ENCODE measurements at places on chromosomes 1 and 21.

GRCh38 chr1:231584117-231584516, 42.5 kb upstream of the DISC1 start:
- DNase-seq: no peak

DNA sequence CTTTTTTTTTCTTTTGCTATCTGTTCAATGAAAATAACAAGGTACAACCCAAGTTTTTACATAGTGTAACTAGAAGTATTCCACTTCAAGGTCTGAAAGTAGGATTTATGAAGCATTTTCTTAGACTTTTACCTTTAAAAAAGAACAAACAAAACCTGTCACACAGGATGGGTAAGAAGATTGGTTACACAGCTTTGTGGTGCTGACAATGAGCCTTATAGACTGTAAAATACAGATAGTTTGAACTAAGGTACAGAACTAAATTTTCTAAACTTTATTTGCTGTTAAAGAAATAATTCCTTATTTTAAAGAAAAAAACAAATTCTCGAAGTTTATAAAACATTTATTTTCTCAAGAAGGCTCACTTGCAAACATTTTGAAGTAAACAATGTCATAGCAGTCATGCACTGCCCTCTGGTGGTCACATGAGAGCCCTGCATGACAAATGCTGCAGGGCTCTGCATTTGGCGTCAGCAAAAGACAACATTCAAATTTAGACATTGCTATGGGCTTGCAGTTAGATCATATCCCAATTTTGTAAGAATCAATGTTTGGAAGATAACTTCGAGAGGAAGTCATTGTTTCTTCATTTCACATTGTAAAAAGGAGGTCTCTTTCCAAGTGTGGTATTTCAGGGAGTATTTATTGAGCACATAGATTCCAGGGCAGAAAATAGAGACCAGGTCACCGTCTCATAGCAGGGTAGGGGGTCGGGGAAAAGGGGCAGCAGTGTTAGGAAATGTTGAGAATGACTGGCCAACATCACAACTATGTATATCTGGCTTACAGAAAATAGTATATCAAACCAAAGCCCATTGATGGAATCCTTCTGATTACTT, 115.3 kb upstream of the FMN2 start:
- DNase-seq: no peak

- DNase-seq: no peak
Observed at GRCh38 chr1:56502700-56503245, 76.6 kb downstream of the PLPP3 start.

GRCh38 chr1:85379203-85380136, 85.5 kb downstream of the DDAH1 start:
- DNase-seq: no peak

GRCh38 chr21:41921021-41921420, 32.8 kb downstream of the C2CD2 start:
- DNase-seq: no peak

- DNase-seq: no peak
Observed at GRCh38 chr21:27953340-27954045, 986.6 kb upstream of the ADAMTS5 start.

DNA sequence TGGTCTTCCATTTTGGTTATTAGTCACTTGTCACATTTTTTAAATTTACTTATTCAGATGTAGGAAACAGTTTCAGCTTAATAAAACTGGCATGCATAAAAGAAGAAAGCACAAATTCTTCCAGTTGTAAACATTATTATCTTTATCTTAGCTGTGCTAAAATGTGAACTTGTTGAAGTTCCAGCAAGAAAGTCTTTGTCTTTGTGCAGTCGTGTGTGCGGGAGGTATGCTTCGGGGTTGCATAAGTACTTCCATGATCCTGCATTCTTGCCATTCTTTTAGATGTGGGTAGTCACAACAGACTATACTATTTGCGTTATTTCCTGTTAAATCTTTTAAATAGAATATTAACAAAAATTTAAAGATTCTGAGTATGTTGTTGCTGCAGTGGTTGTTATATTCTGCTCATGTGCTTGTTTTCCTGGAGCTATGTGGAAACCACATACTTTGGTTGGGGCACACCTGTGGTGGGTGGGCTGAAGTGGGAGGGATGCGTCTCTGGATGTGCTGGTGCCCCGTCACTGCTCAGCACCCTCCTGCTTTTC, 49.9 kb downstream of the CBS start:
- DNase-seq: no peak

DNA sequence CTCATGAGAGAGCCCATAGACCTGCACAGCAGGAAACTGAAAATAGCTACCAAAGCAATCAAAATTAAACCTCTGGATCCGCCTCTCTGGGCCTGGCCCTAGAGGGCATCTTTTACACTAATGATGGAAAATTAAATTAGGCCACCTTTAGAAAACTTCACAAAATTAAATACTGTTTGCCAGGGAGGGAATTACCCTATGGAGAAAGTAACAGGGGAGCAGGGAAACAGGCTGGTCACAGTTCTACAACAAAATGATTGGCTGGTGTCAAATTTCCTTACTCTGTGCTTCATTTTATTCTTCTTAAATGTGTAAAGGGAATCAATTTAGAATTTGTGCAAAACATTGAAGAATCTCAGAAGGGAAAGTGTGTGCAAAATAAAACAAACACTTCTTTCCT, 62.4 kb downstream of the SPATA46 start:
- no peak for DNase-seq

- no peak for DNase-seq
Observed at GRCh38 chr1:6351480-6352137, 42.0 kb downstream of the ACOT7 start.

DNA sequence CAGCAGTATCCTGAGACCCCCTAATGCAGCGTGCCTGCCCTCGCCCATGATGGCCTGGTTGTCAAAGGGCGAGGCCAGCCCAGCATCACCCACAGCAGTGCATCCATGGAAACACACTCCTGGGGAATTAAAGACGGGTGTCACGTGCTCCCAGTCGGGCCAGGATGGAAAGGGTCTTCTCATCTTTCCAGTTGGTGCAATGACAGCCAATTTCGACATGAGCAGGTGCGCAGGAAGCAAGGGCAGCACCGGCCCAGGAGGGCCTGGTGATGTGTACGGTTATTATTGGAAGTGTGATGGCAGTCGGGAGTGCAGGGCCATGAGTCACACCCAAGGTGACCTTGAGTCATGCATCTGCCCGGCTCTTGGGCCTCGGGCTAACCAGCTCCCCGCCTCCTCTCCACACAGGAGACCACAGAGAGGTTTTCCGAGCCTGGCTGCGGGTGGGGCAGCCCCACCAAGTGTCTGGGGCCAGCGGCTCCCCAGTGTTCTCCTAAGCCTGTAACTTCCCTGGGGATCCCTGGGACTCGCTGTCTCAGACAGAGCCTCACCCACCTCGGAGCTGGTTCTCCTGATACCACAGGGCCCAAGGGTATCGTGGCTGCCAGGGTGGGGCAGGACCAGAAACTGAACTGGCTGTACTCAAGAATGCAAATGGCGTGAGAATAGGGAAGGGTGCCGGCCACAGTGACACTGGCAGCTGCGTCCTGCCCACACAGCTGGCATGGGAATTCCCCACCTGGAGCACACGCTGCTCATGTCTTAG, 119.8 kb downstream of the SIK1 start:
- no peak for DNase-seq

DNA sequence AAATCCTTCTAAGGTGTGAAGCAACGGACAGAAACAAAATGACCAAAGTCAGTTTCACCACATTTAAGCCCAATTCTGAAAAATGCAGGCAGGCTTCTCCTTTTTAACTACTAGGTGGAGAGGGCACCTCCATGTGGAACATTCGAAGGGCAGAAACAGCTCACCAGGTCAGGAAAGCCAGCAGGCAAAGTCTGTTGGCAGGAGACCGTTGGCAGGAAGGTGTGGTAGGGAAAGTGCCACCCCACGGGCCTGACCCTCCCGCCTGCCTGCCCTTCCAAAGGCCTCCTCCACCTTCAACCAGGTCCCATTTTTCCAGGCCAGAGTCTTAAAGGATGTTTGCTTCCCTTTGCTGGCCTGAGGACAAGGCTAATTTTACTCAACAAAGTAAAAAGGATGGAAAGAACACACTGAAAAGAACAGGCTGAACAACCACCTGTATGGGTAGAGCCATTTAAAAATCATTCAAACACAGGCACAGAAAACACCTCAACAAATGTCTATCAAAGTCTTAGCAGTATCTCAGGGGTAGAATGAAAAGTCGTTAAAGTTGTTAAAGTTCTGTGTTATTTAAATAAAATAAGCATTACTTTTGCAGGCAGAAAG, 26.4 kb downstream of the CAPZB start:
- DNase-seq: no peak

GRCh38 chr1:198986442-198986841, 347.6 kb downstream of the PTPRC start:
- no peak for DNase-seq

DNA sequence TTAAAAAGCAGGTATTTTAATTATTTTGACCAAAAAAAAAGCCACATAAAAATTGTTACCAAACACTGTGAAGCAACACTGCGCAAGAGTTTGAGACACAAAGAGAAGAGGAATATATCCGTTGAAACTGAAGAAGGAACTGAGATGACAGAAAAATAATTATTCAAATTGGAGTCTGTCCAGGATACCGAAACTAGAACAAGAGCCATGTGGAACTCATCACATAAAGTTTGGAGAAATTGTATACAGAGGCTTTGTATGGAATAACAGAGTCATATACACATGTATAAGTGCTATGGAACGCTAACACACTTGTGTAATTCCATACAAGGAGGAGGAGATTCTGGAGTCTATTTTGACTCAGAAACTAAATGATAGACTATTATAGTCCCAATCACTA, 675.1 kb upstream of the ADGRL2 start:
- DNase-seq: no peak

- DNase-seq: no peak
Observed at GRCh38 chr1:22104094-22104493, 38.8 kb downstream of the WNT4 start.

DNA sequence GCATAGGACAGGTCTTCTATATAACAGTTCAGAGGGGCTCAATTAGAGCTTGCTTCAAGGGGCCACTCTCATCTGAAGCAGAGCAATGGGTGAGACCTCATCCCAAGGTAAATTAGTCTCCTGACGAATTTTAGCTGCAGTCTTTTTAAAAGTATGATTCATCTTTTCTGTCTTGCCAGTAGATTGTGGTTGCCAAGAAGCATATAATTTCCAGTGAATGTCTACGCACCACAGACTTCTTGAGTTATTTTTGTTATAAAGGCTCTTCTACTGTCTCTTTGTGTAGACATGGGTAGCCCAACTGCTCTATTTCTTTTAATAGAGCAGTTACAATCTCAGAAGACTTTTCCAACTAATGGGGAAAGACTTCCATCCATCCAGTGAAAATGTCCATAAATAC, 108.9 kb upstream of the FMN2 start:
- DNase-seq: no peak

DNA sequence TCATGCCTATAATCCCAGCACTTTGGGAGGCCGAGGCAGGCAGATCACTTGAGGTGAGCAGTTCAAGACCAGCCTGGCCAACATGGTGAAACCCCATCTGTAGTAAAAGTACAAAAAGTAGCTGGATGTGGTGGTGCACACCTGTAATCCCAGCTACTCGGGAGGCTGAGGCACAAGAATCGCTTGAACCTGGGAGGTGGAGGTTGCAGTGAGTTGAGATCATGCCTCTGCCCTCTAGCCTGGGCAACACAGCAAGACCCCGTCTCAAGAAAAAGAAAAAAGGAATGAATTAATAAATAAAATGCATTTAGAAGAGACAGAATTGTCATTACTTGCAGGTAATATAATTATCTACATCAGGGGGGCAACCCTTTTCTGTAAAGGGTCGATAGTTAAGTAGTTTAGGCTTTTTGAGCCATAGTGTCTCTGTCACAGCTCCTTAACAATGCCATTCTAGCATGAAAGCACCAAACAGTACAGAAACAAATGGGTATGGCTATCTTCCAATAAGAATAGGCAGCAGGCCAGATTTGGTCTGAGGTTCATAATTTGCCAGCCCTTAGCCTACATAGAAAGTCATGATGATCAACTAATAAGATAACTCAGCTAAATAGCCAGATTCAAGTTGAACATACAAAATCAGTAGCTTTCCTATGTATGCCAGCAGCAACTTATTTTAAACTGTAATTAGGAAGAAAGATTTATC, 56.8 kb downstream of the RPRD2 start:
- DNase-seq: no peak

GRCh38 chr1:51964309-51964696, 26.2 kb downstream of the RAB3B start:
- no peak for DNase-seq

DNA sequence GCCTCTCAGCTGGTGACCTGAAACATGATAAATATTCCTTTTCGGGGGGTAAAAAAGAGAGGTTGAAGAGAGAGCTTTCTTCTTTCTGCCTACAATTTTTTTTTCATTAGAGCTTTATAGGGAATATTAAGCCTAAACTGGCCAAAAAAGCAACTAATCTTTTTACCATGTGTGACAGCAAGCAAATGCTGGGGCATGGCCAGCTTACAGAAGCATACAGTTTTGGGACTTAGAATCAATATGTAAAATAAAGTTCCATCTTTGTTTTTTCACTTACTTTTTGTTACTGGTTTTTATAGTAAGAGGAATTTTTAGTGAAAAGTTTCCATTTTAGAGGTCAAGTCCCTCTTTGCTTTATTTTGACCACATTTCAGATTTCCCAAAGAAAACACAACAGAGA, 301.2 kb upstream of the DEPDC1 start:
- no peak for DNase-seq

GRCh38 chr1:194469282-194469681, 1282.9 kb upstream of the B3GALT2 start:
- no peak for DNase-seq

DNA sequence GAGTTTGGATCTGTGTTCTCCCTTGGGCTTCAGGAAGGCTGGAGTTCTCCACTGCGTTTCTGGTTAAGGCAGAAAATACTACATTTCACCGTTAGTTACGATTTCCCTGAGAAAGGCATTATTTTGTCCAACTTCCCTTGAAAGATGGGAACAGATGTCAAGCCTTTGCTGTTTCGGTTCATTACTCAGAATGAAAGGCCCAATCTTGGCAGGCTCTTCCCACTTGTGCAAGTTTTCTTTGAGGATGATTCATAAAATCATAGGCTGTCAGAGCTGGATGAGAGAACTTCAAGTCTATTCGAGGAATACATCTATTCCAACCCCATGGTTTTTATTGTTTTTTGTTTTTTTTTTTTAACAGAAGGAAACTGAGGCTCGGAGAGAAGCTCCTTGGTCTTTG, 205.2 kb downstream of the GRIK3 start:
- no peak for DNase-seq

DNA sequence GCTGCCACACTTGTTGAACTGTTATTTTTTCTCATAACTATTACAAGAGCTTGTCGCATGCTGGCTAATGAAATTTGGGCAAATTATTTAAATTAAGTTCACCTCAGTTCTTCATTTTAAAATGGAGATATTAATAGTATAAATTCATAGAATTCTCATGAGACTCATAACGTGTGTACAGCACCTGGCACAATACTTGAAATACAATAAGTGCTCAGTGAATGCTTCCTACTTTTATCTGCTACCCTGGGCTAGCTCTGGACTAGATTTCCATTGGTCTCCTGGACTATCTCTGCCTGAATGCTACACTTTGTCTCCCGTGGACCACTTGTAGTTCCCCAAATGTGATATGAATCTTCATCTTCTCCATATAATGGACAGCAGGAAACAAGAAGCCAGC, 919 bp downstream of the SLAMF6 start:
- no peak for DNase-seq
